ENCODE measurements at places on chromosomes 7 and 10.

DNA sequence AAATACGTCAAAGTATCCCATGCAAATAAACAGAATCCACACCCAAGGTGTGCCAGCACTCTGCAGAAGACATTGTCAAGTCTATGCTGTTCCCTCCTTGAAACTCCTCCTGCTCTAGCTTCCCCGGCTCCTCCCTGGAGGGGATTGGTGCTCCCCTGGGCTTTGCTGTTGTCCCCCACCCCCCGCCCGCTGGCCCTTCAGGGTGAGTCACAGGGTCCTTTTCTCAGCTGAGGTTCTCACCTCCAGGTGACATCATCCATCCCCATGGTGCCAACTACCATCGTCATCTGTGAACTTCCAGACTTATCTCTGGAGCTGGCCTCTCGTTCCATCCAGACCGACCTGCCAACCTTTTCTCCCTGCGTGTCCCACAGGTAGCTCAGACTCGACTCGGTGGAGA is 77.0 kb downstream of the ITIH5 start:
- DNase-seq, result no peak

GRCh38 chr10:59432207-59432900 is 70.0 kb upstream of the FAM13C start:
- no peak for DNase-seq

DNA sequence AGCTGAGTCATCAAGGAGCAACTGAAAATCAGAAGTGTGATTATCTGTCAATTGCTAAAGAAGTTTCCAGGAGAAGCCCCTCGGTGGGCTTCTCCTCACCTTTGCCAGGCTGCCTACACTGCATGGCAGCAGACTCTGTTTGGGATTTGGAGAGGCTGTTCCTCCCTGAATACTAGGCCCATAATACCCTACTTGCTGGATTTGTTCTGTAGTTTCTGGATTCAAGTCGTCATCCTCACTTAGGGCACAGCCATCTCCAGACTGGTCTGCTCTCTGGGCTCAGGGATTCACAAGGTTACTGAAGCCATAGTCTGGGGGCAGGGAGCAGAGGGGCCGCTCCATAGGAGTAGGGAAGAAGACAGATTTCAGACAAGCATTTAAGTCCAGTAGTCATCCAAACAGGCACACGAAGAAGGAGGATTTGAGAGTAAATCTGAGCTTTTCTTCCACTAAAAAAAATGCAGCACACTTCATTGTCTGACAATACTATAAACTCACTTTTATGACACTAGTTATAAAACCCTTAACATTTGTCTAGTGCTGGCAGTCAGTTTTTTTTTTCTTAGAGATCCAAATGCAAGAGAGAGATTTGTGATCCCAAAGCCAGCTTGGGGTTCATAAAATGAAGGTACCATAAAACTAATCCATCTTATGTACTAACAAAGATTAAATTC is 723.3 kb downstream of the GRID1 start:
- DNase-seq, result no peak

- no peak for DNase-seq
Observed at GRCh38 chr10:111063471-111063870, 13.4 kb upstream of the ADRA2A start.

DNA sequence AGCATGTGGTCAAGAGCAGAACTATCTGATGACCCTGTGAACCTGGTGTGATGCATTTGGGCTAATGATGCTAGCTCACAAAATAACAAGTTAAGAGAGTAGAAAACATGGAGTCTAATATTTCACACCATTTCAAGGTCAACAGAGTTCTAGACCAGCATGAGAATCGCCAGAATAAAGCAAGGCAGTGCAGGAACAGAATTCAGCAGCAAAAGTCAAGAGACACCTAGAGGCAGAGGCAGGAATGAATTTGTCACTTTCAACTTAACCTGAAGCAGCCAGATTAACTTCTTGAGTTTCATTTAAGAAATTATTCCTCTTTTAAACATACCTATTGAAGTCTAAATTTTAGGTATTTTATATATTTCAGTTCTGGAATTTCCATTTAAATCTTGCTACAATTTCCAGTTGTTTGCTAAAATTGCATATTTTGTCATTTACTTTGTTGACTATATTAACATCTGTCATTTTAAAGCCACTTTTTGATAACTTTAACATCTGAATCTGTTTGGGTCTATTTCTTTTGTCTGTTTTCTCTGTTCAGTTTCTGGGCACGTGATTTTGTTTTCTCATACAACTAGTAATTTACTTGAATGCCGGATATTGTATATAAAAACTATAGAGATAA is 44.2 kb upstream of the PRSS58 start:
- DNase-seq, result no peak

GRCh38 chr10:121655254-121656144 is 57.3 kb upstream of the FGFR2 start:
- DNase-seq, result no peak

DNA sequence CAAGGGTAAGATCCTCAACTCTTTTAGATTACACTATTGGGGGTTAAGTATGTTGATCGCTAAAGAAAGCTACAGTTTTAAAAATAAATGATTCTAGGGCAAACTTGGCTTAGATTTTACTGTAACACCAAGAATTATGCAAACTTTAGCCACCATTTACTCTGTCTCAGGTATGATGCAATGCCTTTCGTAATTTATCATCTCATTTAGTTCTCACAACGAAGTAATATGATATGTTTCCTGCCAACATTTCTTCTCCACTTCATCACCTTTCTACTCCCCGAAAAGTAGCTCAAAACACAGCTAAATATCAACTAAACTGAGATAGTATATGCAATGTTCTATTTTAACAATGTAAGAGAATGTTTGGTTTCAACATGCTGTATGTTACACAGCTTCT is 21.1 kb downstream of the FAM133B start:
- no peak for DNase-seq

DNA sequence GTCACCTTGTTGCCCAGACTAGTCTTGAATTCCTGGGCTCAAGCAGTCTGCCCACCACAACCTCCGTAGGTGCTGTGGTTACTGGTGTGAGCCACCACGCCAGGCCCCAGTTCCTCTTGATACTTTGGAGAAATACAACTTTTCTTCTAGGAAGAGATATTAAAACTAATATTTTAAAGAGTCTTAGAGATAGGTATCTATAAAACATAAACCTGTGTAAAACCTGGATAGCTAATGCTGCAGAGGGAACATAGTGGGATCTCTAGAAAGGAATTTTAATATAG is 4.8 kb upstream of the GDI2 start:
- DNase-seq, result no peak

GRCh38 chr7:27151341-27151930 is 947 bp downstream of the HOXA3 start:
- DNase-seq, result no peak
